Stimulated activated CD4-positive, alpha-beta T cell treated with anti-CD3 and anti-CD28 coated beads, Interleukin-12 subunit alpha, Interleukin-12 subunit beta, amount 100 ng/mL, for 24 hours (primary cell): ENCODE measurements at places on chromosomes 5 and 9.

GRCh38 chr9:94078086-94078485 is 6.2 kb upstream of the PTPDC1 start:
- no peak for DNase-seq

DNA sequence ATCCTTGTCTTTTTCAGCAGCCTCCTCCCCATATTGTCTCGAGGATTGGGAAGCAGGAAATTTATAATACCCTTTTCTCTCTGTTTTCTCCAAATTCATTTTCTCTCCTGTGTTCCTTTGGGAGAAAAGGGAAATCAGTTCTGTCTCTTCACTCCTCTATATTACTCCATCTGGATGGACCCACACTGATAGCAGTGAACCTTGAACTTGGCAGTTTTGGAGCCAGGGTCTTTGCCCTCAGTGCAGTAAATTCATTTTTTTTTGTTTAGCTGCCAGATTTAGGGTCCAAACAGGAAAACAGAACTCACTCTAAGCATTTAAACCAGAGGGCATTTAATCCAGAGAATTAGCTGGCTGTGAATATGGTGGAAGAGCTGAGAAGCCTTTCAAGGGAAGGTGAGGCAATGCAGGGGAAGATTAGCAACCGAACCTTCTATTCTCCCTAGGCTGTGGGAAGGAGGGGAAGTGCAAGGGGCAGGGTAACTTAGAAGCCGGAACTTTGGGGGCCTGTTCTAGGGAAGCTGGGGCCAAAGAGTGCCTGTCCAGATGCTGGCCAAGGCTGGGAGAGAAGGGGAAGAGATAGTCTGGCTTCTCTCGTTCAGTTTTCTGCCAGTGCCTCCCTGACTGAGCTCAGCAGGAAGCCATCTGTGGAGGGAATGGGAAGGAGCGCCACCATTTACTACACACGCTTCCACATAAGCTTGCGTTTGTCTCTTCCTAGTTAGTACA is 16.3 kb upstream of the NPR2 start:
- no peak for DNase-seq

- DNase-seq = no peak
Observed at GRCh38 chr5:35902046-35902672, 36.3 kb downstream of the CAPSL start.

GRCh38 chr5:79924936-79925893 is 65.8 kb downstream of the MTX3 start:
- DNase-seq = no peak

- no peak for DNase-seq
Observed at GRCh38 chr5:12611132-12611531, 706.9 kb upstream of the CTNND2 start.

GRCh38 chr9:134378901-134379338 is 52.7 kb downstream of the RXRA start:
- no peak for DNase-seq

- no peak for DNase-seq
Observed at GRCh38 chr9:81032030-81032572, 657.2 kb downstream of the TLE1 start.

DNA sequence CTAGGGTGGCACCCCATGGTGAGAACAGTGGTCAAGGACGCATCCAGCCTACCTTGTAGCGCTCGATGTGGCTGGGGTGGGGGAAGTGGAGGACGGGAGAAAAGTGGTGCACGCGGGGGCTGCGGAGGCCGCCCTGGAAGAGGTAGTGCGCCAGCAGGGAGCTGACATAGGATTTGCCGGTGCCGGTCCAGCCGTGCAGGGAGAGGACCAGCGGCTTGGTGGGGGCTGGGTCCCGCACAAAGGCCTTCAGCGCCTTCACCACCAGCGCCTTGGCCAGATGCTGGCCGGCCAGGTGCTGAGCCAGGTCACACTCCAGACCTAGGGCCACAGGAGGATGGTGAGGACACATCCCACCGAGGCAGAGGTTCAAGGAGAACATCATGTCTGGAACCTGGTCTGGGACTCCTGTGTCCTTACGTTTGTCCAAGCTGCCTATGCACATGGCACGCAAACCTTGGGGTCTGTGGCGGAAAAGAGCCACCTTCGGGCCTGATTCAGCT is 797 bp downstream of the TOR2A start:
- no peak for DNase-seq

DNA sequence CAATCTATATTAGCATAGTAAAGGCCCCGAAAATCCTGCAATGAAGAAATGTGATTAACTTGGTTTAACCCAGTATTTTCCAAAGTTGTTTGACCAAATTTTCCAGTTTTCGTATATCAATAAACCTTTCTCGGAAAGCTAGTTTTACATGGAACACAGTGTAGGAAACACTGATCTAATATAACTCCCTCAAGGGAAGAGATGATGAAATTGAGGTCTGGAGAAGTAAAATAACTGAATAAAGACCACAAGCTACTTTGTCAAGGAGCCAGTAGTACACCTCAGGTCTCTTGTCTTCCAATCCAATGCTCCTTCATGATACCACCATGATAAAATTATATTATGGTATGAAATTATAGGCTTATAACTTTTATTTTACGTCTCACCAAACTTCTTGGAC is 118.1 kb upstream of the TARS1 start:
- no peak for DNase-seq

DNA sequence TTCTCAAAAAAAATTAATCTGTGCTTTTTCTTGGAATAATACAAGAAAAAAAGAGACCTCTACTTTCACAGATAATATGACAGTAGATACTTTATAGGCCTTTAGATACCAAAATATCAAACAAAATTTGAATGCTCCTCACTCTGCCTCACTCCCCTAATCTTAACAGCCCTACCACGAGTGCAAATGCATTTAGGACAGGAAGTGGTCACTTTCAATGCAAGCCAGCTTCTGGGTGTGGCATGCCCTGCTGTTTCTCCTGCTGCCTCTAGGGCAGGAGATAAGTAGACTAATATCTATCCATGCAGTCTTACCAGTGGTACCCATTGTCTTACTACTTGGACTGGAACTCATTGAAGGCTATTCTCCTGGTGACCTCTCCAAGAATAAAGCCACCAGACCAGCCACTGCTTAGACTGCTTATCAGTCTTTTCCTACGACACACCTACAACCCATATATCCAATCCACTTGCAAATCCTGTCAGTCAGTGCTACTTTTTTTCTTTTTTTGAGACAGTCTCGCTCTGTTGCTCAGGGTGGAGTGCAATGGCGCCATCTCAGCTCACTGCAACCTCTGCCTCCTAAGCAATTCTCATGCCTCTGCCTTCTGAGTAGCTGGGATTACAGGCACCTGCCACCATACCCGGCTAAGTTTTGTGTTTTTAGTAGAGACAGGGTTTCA is 23.0 kb downstream of the FRRS1L start:
- no peak for DNase-seq

GRCh38 chr9:12717907-12718306 is 24.7 kb downstream of the TYRP1 start:
- no peak for DNase-seq

DNA sequence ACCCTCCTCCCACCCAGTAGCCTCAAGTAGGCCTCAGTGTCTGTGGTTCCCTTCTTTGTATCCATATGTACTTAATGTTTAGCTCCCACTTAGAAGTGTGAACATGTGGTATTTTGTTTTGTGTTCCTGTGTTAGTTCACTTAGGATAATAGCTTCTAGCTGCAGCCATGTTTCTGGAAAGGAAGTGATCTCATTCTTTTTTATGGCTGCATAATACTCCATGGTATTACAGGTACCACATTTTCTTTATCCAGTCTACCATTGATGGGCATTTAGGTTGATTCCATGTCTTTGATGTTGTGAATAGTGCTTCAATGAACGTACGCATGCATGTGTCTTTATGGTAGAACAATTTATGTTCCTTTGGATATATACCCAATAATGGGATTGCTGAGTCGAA is 74.8 kb downstream of the SLC12A2 start:
- no peak for DNase-seq

GRCh38 chr9:123604861-123605260 is 248.9 kb downstream of the CRB2 start:
- no peak for DNase-seq
